Stimulated activated CD4-positive, alpha-beta T cell treated with anti-CD3 and anti-CD28 coated beads, TNF-alpha, amount 100 ng/mL, for 1 hour (primary cell): ENCODE measurements at places on chromosomes 11 and 22.
A peak's percentile ranks its signal among the peaks of the same experiment; 100 is the strongest.

GRCh38 chr11:68938088-68938487 lies 34.4 kb downstream of the IGHMBP2 start:
- no peak for DNase-seq

GRCh38 chr11:30595934-30596333 lies 9.8 kb upstream of the MPPED2 start:
- no peak for DNase-seq

DNA sequence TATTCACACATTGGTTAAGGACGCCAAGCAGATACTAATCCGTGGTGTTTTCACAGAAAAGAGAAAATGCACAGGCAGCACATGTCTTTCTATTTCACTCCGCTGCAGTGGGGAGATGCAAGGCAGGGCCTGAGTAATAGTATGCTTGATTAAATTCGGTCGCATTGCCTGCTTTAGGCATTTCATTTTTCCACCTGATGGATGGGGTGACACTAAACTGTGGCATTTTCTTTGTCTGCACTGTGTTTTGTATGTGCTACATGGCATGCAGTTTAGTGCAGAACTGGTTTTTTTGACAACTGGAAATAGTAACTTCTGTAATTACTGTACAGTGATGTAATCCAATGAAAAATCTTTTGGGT lies 94.9 kb downstream of the SLC17A6 start:
- no peak for DNase-seq

GRCh38 chr11:102712137-102712536 lies 6.6 kb upstream of the MMP27 start:
- no peak for DNase-seq

DNA sequence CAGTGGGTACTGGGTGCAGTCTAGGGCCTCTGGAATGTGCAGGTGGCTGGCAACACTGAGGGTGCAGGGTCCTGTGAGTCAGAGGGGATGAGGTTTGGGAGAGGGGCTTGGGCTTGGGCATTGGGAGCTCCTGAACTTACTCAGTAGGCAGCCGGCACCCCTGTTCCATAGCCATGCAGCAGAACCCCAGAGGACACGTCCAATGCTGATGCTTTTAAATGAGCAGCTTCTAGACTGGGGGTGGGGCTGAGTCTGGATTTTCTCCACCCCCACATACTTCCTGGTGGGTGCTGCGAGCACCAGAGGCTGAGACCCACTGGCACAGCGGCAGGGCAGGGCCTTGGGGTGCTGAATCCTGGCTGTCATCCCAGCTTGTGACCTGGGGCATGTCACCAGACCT lies 71.4 kb downstream of the ARHGAP8 start:
- no peak for DNase-seq

GRCh38 chr11:117649296-117650055 lies 147.5 kb downstream of the DSCAML1 start:
- no peak for DNase-seq

- DNase-seq, result no peak
These were observed 717 bp upstream of the ZNF202 start for GRCh38 chr11:123742031-123742723.

DNA sequence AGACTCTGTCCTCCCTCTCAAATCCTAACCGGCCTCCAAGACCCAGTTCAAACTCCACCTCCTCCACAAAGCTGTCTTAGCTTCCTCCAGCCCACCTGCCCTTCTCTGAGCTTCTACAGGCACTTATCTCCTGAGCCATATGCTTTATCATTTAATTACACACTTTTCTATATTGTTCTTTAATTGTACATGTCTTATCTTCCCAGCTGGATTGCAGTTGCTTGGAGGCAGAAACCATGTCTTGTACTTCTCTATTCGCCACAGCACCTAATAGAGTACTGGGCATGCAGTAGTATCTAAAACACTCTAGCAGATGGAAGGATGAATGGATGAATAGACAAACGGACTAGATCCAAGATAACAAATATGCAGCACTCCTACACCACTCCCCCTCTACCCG lies 11.3 kb downstream of the TRIM29 start:
- no peak for DNase-seq

DNA sequence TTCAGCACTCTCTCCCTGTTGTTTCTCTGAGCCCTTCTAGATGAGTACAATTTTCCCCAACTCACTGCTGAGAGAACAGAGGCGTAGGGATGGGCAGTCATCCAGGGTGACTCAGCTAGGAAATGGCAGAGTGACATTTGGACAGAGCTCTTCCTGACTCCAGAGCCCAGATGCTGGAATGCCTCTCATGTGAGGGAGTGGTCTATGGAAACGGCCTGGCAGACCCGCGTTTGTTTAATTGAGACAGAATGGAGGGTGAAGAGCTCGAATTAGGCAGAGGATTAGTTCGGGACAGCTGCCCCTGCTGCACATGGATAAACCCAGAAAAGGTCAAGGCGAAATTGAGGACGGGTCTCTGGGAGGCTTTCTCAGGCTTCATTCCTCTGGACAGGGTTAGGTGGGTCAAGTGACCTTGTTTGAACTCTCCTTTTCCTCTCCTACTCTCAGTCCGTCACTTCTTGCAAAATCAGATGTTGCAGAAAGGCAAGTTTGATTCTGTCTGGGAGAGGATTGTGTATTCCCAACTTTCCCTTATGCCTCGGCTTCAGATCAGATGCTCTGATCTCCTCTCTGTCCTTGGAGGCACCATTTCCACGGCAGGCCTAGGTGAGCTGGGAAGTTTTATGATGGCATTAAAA lies 7.6 kb upstream of the LMO2 start:
- no peak for DNase-seq

DNA sequence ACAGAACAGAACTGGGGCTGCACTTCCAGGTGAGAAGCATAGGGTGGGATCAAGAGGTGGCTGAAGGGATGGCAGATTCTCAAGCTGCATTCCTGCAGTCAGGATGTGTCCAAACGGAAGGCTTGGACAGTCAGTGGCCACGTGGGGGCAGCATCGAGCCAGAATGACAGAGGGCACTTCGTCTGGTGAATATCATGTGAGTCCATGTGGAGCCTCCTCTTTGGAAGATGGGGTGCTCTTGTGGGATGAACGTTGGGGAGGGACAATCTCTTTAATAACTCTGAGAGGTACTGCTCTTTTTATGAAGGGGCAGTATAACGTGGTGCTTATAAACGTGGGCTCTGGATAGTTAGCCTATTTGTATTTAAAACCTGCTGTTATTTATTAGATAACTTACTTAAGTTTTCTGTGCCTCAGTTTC lies 154.9 kb upstream of the NAV2 start:
- peak; percentile 59 for DNase-seq

- DNase-seq, result no peak
These were observed 86.4 kb downstream of the GGTLC2 start for GRCh38 chr22:22730655-22731373.

- no peak for DNase-seq
These were observed 17.1 kb downstream of the MIAT start for GRCh38 chr22:26674211-26675190.

DNA sequence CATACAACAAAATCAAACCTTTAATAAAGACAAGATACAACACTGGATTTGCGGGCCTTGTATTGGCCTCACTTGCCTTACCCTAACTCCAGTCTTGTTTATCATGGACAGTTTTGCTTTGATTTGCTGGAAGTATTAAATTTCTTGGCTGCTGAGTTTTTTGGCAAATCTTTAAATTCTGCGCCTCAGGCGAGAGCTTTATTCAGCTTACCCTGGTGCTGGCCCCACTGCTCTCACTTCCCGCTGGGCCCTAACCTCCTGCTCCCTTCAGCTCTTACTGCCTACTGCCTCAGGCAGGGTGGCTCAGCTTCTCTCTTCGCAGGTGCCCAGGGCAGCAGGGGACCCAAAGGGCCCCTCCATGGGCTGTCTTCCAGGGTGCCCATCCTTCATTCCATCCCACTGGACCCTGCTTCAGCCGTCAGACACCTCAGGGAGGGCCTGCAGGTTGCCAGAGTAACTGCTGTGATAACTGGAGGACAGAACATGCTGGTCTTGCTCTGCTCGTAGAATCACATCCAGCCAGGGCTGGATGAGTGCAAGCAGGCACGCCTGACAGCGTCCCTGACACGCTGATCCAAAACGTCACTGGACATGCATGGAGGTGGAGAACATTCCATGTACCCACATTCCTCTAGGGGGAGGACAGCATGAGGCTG lies 45.7 kb upstream of the TUB start:
- DNase-seq, result no peak

GRCh38 chr11:34029176-34029575 lies 22.4 kb upstream of the CAPRIN1 start:
- no peak for DNase-seq

DNA sequence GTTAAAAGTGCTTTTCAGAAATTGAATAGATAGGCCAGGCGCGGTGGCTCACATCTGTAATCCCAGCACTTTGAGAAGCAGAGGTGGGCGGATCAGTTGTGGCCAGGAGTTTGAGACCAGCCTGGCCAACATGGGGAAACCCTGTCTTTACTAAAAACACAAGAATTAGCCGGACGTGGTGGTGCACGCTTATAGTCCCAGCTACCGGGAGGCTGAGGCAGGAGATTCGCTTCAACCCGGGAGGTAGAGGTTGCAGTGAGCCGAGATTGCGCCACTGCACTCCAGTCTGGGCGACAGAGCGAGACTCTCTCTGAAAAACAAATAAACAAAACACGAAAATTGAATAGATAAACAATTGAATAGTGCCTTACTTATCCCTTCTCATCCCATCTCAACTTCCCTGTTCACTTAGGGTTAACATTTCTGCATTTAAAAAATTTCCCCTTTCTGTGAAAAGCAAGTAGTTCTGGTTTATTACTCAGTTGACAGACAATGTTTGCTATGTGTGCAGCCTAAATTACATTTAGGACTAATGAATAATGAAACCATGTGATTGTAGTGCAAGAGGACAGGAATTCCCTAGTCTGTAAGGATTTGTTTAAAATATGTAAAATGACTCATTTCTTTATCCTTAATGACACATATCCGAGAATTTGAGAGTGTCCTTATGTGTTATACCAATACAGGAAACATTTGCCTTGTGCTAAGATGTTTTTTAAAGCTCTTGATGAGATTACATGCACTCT lies 6.0 kb downstream of the RNF169 start:
- DNase-seq, result no peak

- DNase-seq, result no peak
These were observed 17.4 kb downstream of the CABIN1 start for GRCh38 chr22:24028533-24028932.

- no peak for DNase-seq
These were observed 2.3 kb downstream of the CTTN start for GRCh38 chr11:70400643-70401042.

- no peak for DNase-seq
These were observed 51.3 kb downstream of the PRDM10 start for GRCh38 chr11:129951201-129951865.

DNA sequence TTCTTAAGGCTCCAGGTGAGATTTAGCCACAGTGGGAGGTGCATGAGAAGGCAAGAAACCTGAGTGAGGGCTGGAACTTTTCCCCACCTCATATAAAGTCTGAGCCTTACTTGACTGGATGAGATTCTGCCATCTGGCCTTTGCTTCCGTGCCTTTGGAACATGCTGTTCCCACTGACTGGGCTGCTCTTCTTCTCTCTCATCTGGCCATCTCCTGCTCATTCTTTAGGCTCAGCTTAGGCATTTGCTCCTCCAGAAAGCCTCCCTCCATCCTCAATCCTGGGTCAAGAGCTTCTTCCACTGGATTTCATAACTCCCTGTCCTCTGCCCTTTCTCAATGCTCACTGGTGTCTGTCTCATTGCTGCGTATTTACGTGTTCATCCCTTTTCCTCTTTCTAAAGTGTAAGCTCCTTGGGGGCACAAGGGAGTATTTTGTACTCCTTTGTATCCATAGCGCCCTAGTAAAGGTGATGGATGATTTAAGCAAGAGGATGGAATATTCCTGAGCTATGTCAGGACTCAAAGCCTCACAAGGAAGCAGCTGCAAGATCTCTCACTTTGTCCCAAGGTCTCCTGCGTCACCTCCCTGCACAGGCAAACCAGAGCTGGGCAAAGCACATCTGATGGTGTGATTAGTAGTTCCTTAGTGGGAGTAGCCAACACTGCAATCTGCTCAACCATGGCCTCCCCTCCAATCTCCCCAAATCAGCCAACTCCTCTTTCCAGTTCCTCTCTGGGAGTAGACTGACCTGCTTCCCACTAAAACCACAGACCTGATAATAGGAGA lies 15.3 kb downstream of the HSPA8 start:
- no peak for DNase-seq

GRCh38 chr11:112734207-112734606 lies 227.0 kb upstream of the NCAM1 start:
- no peak for DNase-seq

- DNase-seq, result no peak
These were observed 159.1 kb upstream of the CARD18 start for GRCh38 chr11:105298630-105299029.

DNA sequence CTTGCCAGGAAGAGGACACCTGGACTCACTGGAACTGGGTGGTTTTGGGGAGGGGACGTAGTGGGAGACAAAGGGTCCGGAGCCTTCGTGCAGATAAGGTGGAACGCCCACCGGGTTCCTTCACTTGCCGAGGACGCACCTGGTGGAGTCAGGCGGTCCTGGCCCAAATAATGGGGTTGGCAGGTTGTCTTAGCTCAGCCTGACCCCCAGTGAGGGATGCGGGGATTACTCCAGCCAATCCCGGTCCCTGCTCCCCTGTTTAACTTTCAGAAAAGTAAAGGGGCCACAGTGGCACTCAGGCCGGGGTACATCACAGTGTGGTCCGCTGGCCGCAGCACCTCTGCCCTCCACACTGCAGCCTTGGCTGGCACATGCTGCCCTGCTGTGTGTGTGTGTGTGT lies 18.0 kb downstream of the A4GALT start:
- no peak for DNase-seq

GRCh38 chr22:38733329-38733723 lies 22.5 kb downstream of the SUN2 start:
- no peak for DNase-seq

GRCh38 chr11:17780668-17781067 lies 46.1 kb downstream of the KCNC1 start:
- DNase-seq, result no peak

GRCh38 chr11:61157743-61158142 lies 3.5 kb downstream of the VPS37C start:
- DNase-seq, result no peak

- DNase-seq, result no peak
These were observed 528 bp downstream of the WEE1 start for GRCh38 chr11:9573775-9574621.

- no peak for DNase-seq
These were observed 174.4 kb downstream of the MAML2 start for GRCh38 chr11:96168623-96169022.

DNA sequence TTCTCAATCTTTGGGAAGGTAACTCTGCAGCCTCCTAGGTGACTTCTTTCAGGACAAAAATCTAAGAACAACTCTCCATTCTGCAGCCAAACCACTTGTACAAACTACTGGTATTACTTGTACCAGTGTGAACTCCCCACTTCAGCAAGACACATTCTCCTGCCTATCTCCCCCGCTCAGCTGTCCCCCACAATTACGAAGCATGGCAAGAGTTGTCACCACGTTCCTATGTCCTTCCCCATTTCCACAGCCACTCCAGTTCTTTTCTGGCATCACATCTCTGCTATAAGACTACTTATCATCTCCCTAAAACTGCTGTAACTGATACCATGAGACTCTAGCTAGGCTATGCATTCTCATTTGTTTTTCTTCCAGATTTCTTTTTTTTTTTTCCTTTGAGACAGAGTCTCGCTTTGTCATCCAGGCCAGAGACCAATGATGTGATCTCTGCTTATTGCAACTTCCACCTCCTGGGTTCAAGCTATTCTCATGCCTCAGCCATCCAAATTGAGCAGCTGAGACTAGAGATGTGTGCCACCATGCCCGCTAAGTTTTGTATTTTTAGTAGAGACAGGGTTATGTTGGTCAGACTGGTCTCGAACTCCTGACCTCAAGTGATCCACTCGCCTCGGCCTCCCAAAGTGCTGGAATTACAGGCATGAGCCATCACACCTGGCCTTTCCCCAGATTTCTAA lies 71.9 kb upstream of the CDON start:
- DNase-seq, result no peak

- no peak for DNase-seq
These were observed 5.8 kb downstream of the CARS1 start for GRCh38 chr11:3051196-3052108.
